ENCODE measurements at places on chromosomes 11 and 22. TPM values are rescaled to one million over a fixed set of nuclear protein-coding genes. Genes with fewer than 3 reads are reported as not detected.

The OR51B5 gene
- not detected for total RNA-seq

The CEP164 gene
- total RNA-seq, result 39.7 TPM

The SSTR3 gene
- not detected for total RNA-seq

The MAPK8IP1 gene
- 5.2 TPM for total RNA-seq

The PARVG gene
- total RNA-seq, result 0.32 TPM

The LRRC32 gene
- 23.9 TPM for total RNA-seq

The TMEM86A gene
- total RNA-seq, result 1.5 TPM

The TTC9C gene
- total RNA-seq, result 34.4 TPM

The TUG1 gene
- 36.8 TPM for total RNA-seq
